LoVo (cell line): ENCODE measurements at places on chromosomes 6 and 20.

DNA sequence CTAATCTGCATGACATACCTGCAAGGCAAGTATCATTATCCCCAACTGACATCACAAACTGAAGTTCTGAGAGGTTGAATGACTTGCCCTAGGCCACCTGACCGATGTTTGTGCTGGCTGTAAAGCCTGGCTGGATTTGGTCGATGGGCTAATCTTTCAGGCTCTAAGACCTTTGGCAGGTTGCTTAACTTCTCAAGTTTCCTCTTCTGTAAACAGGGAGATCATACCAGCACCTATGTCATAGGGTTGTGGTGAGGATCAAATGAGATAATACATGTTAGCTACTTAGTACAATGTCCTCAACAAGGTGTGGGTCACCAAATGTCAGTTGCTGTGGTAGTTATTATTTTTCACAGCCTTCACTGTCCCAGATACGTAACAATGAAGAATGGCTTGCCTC, 14.2 kb downstream of the ANKRD66 start:
- no peak for DNase-seq

DNA sequence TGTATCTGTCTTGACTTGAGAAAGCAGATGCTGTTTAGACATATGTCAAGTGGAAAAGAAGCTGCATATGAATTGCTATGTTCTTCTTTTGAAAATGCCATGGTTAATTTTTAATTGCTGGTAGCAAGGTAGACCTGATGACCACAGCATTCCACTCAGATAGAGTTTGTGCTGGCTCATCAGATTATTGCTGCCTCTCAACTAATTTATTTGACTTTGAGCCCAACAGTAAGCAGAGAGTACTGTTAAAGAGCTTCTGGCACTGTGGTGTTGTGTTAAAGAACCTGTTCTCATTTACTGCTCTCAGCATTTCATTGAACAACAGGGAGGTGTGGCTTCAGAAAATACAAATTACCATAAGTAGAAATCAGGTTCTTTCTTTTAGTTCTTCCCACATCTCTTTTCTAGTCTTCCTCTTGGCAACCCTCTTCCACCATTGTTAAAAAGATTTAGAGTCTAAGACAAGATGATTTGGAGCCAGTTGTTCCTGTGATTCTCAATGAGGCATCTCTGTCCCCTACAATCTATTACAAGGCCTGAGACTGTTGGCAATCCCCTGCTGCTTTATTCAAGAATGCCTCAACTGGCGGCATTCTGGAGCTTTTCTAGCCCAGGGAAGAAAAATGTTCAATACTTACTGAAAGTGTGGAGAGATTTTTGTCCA, 967.6 kb upstream of the GJE1 start:
- no peak for DNase-seq

DNA sequence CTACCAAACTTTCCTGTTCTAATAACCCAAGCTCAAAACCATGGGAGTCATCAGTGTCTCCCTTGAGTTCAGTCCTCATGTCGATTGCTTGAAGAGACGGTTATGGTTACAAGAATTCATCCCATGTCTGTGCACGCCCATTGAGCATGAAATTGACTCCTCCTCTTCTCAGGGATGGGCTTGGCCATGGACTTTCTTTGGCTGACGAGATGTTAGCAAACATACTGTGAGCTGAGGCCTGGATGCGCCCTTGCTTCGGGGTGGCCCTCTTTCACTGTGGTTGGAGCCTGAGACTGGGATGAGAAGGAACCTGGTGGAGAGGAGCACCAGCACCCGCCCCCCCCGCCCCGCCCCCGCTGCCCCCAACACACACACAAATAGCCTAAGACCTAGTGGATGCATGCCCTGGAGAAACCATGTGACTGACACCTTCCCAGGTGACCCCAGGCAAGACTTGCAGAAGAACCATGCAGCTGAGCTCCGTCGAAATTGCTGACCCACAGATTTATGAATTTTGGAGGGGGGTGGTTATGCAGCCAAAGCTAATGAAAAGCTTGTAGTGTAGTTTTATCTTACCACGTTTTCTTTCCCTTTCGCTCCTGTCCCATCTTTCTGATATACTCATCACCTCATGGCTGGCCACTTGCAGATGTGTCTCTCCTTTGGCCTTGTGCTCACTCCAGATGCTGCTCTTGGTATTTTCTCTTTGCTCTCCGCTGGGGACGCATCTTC, 231.4 kb downstream of the CDH4 start:
- no peak for DNase-seq

GRCh38 chr6:56838965-56839364, 115.9 kb upstream of the BEND6 start:
- no peak for DNase-seq

DNA sequence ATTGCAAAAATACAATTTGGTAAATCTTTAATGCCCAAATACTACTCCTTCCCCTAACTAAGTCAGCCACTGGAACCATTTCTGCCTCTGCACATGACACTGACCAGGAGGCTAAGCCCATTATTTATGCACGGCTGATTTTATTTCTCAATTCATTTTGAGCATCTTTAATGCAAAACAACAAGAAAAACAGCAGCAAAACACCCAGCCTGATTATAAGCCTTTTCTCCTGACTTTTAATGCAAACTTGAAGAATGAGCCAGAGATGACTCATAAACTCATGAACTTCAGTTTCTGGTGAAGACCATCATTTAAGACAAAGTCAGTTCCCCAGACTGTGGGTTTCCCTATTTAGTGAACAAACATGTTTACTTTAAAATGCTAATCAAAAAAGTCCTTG, 51.6 kb downstream of the CYP24A1 start:
- no peak for DNase-seq

GRCh38 chr6:111596784-111597183, 8.9 kb downstream of the TRAF3IP2 start:
- DNase-seq, result no peak

GRCh38 chr20:43752561-43753301, 25.9 kb upstream of the GTSF1L start:
- DNase-seq, result no peak

GRCh38 chr6:72651174-72651573, 29.3 kb downstream of the KCNQ5 start:
- DNase-seq, result no peak

DNA sequence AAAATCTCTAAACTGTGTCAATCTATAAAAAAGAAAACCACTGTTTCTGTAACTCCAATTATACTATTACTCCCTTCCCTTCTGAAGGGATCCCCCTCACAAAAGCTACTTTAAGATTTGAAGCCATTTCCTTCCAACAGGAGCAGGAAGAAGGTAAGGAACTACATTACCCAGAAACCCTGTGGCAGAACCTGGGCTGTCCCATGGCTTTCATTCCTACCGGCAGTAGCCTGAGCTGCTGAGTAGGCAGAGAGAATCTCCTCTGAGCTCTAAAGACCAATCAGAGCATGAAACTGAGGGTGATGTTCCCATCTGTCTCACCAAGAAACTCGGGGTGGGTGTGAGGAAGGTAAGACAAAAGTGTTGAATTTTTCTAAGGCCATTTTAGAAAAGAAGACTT, 108.0 kb upstream of the LRFN2 start:
- no peak for DNase-seq

GRCh38 chr6:1070085-1070521, 241.8 kb upstream of the FOXQ1 start:
- DNase-seq, result no peak

DNA sequence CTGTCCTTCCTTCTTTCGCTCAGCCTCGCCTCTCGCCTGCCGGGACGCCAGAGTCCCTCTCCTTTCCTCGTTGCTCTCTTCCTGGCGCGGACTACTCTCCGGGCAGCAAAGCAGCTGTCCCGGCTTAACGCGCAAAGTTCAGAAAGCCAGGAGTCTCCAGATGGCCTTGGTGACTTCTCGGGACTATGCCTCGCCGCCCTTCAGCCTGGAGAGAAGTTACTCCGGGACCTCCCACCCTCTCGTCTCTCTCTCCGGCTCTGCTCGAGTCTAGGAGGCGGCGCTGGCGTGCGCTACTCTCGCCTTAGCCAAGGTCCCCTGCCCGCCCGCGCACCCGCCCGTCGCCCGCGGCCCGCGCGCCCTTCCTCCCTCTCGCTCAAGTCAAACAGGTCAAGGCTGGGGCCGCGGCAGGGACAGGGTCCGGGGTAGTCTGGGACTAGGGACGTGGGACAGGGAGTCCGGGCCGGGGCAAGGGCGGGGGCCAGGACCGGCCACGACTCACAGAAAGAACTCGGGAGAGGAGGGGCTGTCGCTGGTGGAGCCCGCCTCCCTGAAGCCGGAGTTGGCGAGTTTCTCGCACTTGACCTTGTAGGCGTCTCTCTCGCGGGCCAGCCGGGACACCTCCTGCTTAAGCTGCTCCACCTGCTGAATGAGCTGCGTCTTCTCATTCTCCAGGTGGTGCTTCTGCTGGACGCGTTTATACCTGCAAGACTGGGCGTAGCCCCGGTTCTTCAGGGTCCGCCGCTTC, 1.5 kb downstream of the MAFB start:
- DNase-seq, result no peak

GRCh38 chr6:91654357-91654756, 1067.5 kb upstream of the MAP3K7 start:
- DNase-seq, result no peak

DNA sequence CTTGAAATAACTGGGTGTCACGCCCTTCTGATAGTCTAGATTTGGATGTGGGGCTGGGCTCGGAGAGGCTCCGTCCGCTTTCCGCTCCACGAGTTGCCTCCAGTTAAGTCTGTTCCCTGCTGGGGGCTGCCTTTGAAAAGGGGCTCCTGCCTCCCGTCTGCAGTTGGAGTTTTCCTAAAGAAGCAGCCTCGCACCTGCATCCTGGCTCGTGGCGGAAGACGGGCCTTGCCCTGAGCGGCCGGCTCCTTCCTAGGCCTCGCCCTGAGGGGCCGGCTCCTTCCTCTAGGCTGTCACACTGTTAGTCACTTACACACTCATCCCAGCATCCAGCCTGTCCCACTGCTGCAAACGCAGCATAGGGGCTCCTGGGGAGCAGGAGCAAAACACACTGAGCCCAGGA, 74.4 kb downstream of the SMOC2 start:
- no peak for DNase-seq

GRCh38 chr6:137452333-137452894, 41.8 kb downstream of the OLIG3 start:
- no peak for DNase-seq

DNA sequence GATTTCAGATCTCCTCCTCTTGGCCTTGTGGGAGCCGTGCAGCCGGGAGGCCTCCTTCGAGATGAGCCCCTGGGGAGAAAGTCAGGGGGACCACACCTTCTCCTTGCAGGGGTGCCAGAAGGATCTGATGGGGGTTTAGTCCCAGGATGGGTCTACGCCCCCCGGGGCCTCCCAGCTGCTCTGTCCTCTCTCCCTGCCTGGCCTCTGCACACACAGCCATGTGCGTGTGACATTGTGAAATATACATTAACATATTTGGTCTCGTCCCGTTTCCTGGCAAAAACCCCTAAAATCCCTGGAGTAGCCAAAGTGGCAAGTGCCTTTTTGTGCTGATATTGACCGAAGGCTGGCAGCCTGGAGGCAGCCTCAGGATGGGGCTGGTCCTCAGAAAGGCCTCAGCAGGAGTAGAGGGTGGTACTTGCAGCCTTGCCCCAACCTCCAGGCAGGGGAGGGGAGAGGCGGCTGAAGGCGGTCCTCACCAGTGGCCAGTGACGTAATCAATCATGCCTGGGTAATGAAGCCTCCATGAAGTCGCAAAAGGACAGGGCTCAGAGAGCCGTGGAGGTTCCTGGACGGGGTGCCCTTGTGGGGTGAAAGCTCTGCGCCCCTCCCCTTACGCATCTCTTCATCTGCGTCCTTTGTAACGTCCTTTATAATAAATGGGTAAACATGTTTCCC, 5.1 kb upstream of the HELZ2 start:
- no peak for DNase-seq

GRCh38 chr20:14470231-14470899, 133.0 kb upstream of the FLRT3 start:
- peak; percentile 7 for DNase-seq

DNA sequence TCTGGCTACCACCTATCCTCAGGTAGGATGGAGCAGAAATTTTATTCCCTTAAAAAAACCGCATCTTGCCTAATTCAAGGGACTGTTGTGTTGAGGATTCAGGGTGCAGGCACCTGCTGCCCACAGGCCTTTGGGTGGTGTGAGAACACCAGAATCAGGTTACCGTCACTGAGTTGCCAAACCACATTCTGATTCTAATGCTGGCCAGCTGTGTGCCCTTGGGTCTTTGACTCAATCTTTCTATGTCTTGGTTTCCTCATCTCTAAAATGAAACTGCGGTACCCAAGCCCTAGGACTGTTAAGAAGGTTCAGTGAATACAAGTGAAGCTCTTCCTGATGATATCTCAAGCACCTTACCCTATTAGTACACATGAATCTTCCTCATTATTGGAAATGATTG, 827.3 kb downstream of the DHX35 start:
- DNase-seq, result no peak

- no peak for DNase-seq
These were observed 44.3 kb downstream of the TRERF1 start for GRCh38 chr6:42407379-42407778.

DNA sequence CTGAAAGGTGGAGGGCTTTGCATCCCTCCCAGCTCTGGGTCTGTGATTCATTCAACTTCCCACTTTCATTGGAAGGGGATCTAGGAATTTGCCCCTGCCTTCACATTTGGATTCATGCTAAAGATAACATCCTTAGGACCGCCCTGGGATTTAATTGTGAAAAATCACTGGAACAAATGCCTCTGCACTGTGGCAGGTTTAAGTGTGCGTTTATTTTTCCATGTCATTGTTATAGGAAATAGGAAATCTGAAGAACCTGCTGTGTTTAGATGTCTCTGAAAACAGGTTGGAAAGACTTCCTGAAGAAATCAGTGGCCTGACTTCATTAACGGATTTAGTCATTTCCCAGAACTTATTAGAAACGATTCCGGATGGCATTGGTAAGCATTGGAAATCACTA, 104.7 kb downstream of the LRRC1 start:
- no peak for DNase-seq

GRCh38 chr20:4835244-4836177, 113.8 kb downstream of the PRND start:
- no peak for DNase-seq

DNA sequence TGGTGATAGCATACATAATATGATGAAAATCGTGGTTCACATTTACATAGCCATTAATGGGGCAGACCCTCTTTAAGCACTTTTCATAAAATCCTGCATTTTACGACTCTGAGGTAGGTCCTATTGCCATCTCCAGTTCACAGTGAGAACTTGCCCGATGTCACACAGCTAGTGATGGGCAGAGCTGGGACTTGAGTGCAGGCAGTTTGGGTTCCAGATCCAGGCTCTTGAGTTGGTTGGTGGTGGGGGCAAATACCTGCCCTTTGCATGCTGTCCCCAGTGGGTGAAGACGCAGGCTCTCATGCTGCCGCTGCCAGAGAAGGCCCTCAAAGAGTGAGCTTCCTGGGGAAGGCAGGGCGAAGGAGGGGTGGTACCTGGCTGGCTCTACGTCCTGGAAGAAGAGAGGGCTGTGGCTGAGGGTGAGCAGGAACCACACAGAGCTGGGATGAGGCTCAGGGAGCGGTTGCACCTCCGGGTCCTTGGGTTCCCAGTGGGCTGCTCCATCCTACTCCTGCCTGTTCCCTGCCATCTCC, 6.1 kb upstream of the BAK1 start:
- DNase-seq, result no peak

DNA sequence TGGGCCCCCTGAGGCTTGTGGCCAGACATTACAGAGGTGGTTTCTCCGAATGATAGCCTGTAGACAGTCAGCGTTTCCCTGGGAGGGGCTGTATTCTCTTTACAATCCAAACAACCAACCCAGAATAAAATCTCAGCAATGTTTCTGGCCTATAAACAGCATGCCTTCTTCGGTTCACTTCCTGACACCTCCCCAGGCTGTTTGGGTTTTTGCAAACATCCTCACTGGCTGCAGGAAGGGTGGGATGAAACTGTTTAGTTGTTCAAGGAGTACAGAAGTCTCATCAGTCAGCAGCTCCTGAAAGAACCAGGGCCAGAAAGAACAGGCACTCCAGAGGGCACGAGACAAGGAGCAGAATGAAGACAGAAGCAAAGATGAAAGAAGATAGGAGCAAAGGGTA, 350.0 kb downstream of the QKI start:
- DNase-seq, result no peak
